Uterus (tissue), 4 donors: ENCODE measurements at places on chromosomes 5 and 9.

DNA sequence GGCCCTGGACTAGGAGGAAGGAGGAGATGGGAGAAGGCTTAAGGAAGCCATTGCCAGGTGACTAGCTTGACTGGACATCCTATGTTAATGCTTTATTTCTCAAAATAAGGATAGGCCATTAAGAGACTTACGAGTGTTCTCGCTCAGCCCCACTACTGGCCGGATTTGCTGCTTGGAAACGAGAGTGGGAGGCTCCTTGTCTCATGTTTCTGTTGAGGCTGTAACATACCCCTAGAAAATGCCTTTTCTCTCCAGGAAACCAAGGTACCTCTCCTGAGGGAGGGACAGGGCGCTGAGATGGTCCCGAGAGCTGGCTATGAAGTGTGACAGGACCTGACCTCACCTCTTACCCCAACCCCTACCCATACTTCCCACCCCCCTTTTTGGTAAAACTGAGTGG, 60.0 kb downstream of the RALGPS1 start:
- no peak for DNase-seq

GRCh38 chr9:108696156-108696555, 159.6 kb downstream of the ACTL7B start:
- DNase-seq, result no peak

DNA sequence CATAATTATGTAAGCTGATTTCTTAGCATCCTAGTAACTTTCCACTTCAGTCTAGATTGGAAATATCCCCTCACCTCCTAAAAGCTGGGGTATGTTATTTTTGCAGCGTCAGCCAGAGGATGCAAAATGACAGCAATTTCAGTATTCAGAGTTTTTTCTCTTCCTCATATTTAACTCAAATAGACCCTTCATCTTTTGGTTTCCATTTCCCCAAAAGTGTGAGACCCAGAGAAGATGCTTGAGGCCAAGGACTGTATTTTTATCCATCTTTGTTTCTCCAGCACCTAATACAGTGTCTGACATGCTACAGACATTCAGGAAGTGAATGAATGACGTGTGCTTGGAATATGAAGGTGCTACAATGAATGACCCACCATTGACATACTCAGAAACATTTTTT, 75.5 kb upstream of the RANBP3L start:
- no peak for DNase-seq

DNA sequence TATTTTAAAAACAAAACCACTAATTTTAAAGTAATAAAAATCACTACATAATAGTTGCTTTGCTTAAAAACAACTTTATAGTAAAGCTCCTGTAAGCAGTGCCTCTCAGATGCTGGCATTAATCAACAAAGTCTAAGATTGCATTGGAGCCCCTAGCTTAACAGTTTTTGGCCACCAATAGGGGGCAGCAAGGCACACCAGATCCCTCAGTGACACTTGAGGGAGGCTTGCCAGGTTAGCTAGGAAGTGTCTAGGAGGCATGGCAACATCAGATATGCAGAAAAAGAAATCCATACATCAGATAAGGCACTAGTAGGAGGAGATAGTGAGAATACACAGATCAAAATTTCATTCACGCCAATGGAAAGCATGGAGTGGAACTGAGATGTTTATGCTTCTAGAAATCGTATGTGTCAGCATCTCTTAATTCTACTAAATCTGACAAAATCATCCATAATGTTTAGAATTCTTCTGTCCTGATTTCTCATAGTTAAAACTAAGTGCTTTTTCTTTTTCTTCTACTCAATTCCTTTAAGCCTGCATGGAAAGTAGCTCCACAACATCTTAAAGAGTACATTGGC, 73.6 kb upstream of the PAM start:
- peak; percentile 36 for DNase-seq

GRCh38 chr5:1643651-1644392, 120.1 kb upstream of the LPCAT1 start:
- DNase-seq, result no peak

GRCh38 chr9:19232823-19233194, 2.3 kb downstream of the DENND4C start:
- no peak for DNase-seq

DNA sequence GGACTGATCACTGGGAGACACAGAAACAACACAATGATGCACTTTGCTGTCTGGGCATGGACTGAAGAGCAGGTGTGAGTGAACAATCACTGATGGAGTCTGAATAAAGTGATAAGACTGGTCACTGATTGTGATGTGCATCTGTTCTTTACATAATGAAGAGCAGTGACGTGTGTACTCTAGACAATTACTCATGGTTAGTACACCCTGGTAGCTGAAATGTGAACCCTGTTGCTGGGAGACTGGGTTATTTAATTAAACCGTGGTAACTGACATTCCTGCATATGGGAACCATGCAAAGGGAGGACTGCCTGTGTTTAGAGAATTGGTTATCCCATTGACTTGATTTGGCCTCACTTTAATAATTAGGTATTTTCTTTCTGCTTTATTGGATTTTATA, 202.9 kb downstream of the NR2F1-AS1 start:
- DNase-seq, result no peak

DNA sequence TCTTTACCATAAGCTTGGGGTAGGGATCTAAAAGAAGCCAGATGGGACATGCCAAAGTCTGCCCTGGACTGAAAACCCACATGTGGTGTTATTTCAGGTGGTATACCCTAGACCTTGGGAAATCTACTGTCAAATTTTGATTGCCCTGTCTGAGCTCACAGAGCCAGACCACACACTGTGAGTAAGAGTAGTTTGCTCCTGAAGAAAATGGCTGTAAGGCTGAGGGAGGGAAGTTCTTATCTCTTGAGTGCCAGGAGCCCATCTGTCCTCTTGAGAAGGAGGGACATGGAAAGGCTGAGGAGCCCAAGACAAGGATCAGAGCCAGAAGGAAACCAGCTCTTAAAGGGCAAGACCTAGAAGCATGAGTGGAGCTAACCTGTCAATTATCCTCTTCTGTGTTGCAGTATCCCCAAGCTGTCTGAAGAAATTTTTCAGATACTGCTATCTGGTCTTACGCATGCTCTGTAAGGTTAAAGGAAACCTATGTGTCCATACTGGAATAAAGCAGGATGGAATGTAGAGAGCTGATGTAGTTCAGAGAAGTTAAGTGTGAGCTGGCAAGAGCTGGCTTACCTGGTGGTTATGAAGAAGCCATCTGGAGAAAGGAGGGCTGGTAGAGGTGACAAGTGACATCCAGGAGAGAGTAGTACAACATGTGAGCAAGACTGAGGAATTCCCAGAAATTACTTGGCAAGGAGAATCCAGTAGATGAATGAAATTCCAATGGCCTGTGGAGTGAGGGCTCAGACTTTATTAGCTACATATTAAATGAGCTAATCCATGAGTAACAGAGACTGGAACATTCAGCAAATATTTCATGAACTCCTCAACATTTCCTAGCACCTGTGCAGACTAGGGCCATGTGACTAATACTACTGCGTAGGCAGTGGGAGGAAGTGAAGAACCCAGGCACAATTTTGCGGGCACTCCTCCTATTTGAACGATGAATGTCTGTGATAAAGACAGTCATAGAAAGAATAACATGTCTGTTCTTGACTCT, 389.1 kb upstream of the KIF2A start:
- no peak for DNase-seq
